ENCODE measurements at places on chromosomes 3 and 15. TPM values are rescaled to one million over a fixed set of nuclear protein-coding genes. Genes with fewer than 3 reads are reported as not detected.

The IQCF5 gene
- total RNA-seq: not detected

The SKIL gene
- total RNA-seq: 80.8 TPM

The TNNC1 gene
- total RNA-seq: 196 TPM

DNA sequence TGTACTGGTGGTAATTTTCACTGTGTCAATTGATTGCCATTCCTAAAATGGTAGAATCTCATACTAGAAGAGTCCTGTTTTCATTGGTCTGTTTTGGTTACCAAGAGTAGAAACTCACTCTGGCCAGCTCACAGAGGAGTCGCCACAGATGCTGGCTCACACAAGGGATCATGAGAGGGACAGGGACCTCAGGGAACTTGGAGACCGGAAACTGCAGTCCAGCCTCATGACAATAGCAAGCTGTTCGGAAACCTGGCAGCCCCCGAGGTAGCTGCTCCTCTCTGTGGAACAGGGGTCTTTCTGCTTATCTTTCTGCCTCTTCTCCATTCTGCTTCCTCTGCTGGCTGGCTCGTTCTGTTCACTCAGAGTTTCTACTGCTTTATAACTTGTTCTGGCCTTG is 192.9 kb downstream of the PLCL2 start:
- DNase-seq: no peak

DNA sequence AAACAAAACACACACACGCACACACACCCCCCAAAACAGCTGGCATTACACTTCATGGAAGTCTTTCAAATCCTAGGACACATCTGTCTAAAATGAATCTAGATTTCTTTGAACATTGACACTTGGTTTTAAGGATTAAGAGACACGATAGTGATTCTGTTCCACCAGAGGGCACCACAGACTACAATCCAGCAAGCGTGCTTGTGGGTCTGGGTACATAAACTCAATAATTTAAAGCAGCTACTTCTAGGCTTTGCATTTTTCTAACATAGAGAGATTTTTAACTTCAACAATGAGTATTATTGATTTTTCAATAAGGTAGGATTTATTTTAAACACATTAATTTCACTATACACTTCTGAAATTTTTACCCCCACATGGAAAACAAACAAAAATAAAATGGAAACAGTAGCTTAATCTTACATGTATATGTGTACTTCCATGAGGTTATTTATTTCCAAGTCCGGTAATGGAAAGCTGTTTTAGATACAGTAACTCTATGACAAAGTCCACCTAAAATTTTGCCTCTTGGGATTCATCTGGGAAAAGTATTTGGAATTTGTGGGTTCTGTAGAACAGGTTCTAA is 564.0 kb upstream of the TGFBR2 start:
- DNase-seq: no peak

GRCh38 chr15:56034514-56034913 is 41.1 kb upstream of the NEDD4 start:
- DNase-seq: no peak

DNA sequence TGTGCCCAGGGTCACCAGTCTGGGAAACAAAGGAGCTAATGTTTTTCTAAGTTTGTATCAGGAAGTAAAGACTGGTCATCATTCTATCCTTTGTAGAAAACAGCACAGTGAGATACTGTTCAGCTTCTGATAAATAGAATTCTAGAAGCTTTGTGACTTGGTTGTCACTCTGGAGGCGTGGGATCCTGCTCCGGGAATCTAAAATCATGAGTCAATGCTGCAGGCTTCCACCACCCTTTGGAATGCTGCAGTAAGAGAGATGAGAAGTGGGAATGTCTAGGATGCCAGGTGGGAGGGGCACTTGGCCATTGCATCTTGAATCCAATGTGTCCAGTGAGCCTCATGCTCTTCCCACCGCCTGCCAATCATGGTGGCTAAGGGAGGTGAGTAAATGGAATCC is 40.9 kb downstream of the SAMMSON start:
- DNase-seq: no peak
